ENCODE measurements at places on chromosomes 1 and 21.

- DNase-seq, result no peak
Observed at GRCh38 chr1:78121710-78122109, 75.9 kb downstream of the GIPC2 start.

DNA sequence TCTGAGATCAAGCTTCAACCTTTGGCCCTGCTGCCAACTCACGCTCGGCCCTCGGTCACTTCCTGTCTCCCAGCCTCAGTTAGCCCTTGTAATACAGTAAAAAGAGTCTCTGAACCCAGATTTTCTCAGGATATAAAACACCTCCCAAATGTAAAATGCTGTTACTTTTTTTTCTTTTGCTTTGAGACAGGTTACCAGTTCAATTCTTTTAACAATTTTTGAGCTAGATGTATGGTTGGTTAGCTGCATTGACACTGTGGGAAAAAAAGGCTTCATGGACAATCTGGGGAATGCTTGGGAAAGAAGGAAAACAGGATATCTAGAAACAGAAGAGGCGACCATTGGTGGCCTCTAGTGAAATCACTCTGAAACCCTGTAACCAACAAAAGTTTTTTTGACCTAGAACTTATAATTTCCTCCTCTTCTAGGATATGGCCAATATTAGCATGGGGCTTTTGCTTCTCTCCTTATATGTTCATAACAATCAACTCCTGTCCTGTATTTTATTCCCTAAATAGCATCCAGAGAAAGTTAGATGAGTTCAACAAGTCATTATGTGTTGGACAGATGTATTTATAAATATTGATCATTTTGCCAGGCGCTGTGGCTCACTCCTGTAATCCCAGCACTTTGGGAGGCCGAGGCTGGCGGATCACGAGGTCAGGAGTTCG is 1.3 kb downstream of the CMPK1 start:
- peak; percentile 27 for DNase-seq

DNA sequence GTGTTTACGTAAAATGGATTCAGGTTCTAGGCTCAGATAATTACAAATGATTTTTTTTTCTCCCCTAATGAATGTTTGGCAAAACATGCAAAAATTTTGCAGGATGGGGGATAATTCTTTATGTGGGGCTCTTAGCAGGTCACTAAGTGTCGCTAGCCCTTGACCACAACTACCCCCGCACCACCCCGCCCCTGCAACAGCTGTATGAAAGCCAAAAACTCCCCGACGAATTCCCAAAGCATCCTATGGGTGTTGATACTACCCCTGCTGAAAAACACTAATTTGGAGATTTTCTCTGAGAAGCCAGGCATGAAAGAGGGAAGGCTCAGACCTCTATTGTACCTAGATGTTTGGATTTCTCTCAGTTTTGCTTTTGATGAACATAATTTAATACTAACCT is 243.0 kb downstream of the TRABD2B start:
- DNase-seq, result no peak

DNA sequence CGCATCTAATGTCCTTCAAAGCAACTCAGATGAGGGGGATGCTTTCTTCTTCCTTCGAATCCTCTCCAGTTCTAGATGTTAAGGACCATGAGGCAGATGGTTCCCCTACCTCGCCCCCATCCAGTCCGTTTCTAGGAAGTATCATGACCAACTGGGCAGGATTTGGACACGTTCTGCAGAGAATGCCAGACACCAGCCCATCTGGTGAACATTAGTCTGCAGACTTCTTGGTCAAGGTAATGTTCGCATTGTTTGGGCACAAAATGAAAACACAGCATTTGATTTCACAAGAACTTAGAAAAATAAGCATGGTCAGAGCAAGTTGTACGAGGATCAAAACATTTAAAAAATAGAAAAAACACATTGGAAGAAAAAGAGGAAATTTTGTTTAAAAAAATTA is 25.4 kb upstream of the ADARB1 start:
- no peak for DNase-seq

DNA sequence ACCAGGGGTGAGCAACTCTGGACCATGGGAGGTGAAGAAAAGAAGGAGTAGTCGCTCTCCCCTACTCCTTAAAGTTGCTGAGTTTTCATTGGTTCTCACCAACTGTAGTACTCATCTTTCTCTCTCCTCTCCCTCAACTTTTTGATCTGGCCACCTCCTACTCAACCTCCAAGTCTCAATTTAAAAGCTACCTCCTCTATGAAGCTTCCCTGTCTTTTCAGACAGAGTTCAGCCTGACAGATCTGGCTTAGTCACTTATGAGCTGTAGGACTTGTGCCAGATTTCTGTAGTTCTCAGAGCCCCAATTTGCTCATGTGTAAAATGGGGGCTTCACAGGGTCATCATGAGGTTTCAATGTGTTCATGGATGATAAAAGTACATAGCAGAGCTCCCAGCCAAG is 34.5 kb upstream of the HTR1D start:
- peak; percentile 28 for DNase-seq

GRCh38 chr1:33456502-33456886 is 16.0 kb upstream of the ZSCAN20 start:
- DNase-seq, result no peak

DNA sequence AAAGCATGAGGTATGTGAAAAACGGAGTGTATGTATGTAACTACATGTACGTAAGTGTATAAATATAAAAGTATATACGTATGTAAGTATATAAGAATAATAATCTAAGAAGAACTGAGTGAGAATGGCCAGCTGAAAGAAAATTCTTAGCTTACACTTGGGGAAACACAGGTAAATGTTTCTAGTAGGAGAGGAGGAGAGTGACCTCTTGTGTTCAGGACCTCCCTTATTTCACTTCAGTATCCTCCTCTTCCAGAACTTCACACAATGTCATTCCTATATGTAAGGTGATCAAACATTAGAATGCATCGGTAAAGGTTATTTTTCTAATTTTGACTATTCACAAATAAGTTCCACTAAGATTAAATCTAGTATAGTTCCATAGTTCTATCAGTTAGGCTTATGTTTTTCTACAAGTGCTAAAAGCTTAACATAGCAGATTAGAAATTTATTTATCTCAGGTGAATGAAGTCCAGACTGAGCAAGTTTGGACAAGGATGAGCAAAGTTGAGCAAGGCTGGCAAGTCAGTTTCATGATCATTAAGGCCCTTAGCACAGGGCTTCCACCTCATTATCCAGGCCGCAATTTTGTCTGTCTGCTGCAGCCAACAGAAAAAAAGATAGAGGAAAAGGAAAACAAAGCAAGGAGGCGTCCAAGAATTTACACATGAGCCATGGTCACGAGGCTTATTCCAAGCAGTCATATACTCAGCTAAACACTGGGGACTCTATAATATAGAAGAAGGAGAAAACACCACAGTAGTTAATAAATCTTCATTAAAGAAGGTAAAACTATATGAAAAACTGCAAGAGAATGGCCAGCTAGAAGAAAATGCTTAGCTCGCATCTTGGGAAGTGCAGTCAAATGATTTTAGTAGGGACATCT is 7.1 kb upstream of the MROH9 start:
- no peak for DNase-seq

GRCh38 chr1:107140703-107141490 is at the start of gene NTNG1:
Gene NTNG1, plus strand, starts transcription at chr1:107141039.
- DNase-seq, result no peak

GRCh38 chr1:228152918-228153258 is 3.2 kb downstream of the GJC2 start:
- no peak for DNase-seq

DNA sequence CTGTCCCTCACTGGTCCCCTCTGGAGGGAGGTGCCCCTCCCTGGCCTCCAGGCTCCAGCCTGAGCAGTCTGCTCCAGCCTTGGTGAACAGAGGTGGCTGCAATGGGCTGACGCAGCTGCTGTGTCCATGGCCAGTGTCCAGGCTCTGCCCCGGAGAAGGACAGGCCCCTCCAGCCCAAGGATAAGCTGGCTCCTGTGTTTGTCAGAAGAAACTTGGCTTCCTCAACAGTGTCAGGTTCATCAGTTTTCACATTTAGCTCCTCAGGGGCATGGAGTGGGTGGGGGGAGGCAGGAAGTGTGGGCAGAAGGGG is 402.8 kb downstream of the MATN1 start:
- DNase-seq, result no peak

DNA sequence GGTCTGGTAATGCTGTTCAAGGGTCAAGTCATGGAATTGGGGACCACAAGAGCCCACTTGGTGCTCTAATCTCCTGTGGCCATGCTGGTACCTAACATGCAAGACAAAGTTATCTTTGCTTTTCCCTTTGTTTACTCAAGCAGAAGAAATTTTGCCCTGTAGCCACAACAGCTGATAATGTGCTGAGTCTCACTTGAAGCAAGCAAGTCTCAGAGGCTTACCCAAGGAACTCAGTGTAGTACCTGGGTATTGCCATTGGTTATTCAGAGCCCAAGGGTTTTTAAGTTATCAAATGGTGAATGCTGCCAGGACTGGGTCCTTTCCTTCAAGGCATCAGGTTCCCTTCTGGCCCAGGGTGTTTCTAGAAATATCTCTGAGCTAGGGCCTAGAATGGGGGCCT is 198.9 kb upstream of the RNPC3 start:
- no peak for DNase-seq

GRCh38 chr21:44708213-44708865 is 3.0 kb downstream of the TSPEAR start:
- no peak for DNase-seq

GRCh38 chr1:167221738-167222610 is 1.3 kb downstream of the POU2F1 start:
- DNase-seq, result peak; percentile 39

DNA sequence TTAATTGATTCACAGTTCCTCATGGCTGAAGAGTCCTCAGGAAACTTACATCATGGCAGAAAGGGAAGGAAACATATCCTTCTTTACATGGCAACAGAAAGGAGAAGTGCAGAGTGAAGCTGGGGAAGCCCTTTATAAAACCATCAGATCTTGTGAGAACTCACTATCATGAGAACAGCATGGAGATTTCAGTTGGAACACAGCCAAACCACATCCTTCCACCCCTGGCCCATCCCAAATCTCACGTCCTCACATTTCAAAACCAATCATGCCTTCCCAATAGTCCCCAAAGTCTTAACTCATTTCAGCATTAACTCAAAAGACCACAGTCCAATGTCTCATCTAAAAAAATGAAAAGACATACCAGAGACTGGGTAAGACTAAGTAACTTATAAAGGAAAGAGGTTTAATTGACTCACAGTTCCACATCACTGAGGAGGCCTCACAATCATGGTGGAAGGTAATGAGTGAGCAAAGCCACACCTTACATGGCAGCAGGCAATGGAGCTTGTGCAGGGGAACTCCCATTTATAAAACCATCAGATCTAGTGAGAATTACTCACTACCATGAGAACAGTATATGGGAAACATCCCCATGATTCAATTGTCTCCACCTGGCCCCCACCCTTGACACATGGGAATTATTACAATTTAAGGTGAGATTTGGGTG is 105.2 kb downstream of the MRPL39 start:
- no peak for DNase-seq

- DNase-seq, result no peak
Observed at GRCh38 chr1:30735124-30735523, 11.7 kb upstream of the MATN1 start.

GRCh38 chr1:233355841-233356704 is 28.5 kb downstream of the MAP3K21 start:
- DNase-seq, result peak; percentile 6

DNA sequence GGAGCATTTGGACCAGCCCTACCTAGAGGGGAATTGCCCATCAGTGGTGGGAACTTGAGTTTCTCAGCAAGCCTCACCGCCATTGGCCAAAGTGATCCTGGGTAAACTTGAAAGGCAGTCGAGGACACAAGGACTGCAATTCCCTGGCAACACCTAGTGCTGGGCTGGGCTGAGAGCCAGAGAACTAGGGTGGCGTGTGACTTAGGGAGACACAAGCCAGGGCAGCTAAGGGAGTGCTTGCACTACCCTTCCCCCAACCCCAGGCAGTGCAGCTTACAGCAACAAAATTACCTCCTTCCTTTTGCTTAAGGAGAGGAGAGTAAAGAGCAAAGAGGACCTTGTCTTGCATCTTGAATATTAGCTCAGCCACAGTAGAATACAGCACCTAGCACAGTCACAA is 176.9 kb upstream of the PRMT6 start:
- DNase-seq, result no peak

GRCh38 chr1:229751610-229752009 is 125.6 kb downstream of the URB2 start:
- no peak for DNase-seq

- DNase-seq, result no peak
Observed at GRCh38 chr1:53605181-53605580, 133.8 kb downstream of the GLIS1 start.

- DNase-seq, result no peak
Observed at GRCh38 chr1:201515062-201515750, 8.3 kb upstream of the CSRP1 start.

DNA sequence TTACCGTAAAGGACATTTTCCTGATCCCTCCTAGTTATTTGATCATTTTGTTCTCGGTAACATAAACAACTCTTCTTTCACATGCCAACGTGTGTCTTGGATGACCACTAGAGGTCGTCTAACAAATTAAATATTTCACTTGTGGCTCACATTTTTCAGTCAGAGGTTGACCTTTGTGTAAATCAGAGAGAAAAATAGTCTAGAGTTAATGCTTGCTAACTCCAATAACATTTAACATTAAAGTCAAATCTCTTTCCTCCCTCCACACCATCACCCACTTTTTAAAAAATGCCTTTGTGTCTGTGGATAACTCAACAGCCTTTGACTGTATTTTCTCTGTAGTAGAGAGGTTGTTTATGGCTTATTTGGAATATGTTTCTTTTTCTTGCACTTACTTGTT is 220.5 kb upstream of the B3GALT2 start:
- peak; percentile 48 for DNase-seq

DNA sequence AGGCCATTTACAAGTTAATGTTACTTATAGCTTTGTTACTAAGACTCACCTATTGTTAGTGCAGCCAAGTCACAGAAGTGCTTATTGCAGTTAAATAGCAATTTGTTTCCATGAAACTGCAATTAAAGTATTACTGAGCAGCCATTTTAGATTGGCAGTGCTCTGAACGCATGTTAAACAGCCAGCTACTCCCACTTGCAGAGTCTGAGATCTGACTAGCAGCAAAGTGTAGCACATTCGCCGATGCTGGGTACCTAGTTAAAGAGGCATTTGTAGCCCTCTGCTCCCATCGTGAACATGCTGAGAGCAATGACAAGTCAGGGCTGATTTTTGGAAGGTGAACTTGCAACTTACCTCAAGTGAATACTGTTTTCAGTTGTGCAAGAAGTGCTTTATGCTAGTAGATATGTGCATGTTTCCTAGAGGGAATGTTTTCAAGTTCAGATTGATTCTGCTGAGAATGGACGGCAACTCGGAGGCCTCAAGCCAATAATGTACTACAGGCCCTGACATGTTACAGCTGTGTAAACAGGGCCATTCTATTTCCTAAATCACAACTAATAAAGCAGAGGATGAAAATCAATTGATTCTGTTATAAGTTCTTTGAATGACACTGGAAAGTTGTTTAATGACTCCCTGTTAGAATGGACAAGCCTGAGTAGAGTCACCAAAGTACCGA is 19.8 kb downstream of the LMO4 start:
- DNase-seq, result no peak
